NCI-H510A (cell line): ENCODE measurements at places on chromosomes 3 and 15.
A peak's percentile ranks its signal among the peaks of the same experiment; 100 is the strongest.

DNA sequence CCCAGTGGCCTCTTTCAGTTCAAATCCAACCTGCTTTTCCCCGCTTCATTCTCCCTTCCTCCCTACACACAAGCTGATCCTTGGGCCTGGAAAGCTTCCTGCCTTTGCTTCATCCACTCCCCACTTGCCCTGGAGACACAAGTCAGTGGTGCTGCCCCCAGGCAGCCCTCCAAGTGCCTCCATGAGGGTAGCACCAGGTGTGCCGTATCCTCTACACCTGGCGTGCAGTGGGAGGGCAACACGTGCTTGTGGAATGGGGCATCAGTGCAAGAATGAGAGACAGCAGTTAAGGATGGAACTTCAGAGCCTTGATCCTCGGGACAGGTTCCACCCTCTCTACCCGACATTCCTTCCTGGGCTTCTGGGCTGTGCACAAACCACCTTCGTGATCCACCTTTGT, 3.8 kb downstream of the ANPEP start:
- DNase-seq = no peak

- DNase-seq = no peak
Observed at GRCh38 chr15:63352808-63353207, 28.8 kb downstream of the CA12 start.

- DNase-seq = no peak
Observed at GRCh38 chr3:81195478-81195877, 566.0 kb downstream of the GBE1 start.

- no peak for DNase-seq
Observed at GRCh38 chr3:171986757-171987518, 52.4 kb upstream of the FNDC3B start.

GRCh38 chr15:31162721-31163510, 61.4 kb upstream of the TRPM1 start:
- no peak for DNase-seq

- DNase-seq = no peak
Observed at GRCh38 chr3:12188328-12188648, 29.6 kb upstream of the TIMP4 start.

DNA sequence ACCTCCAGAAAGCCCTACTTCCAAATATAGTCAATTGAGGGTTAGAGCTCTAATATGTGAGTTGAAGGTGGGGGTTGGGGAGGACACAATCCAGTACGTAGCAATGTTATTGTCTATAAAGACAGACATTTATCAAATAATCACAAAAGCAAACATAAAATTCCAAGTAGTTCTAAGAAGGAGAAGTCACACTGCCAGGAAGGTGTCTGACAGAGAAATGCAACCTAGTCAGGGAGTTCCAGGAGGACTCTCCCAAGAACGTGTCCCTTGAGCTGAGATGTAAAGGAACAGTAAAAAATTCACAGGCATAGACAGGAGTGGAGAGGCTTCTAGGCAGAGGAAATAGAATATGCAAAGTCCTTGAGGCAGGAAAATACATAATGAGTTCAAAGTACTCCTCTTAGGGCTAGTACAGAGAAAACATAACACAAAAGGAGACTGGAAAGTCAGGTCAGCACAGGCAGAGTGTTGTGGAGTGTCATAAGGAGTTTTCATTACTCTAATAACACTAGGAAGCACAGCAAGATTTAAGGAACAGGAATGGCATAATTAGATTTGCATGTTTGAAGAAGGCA, 277.6 kb upstream of the STT3B start:
- no peak for DNase-seq

GRCh38 chr3:170712336-170712735, 126.5 kb upstream of the SLC7A14 start:
- DNase-seq = no peak

DNA sequence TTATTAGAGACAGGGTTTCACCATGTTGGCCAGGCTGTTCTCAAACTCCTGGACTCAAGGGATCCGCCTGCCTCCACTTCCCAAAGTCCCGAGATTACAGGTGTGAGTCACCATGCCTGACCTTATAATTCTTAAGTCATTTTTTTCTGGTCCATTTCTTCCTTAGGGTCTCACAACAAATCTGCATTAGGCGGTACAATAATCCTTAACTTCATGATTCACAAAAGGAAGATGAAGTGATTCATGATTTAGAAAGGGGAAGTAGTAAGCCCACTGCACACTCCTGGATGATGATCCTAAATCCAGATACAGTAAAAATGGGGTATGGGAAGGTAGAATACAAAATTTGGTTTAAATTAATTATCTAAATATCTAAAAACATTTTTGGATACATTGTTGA, 45.0 kb upstream of the TKT start:
- DNase-seq = no peak

GRCh38 chr15:46343196-46343935, 708.5 kb downstream of the SQOR start:
- no peak for DNase-seq

- no peak for DNase-seq
Observed at GRCh38 chr3:159380891-159381290, 579.0 kb downstream of the MFSD1 start.

DNA sequence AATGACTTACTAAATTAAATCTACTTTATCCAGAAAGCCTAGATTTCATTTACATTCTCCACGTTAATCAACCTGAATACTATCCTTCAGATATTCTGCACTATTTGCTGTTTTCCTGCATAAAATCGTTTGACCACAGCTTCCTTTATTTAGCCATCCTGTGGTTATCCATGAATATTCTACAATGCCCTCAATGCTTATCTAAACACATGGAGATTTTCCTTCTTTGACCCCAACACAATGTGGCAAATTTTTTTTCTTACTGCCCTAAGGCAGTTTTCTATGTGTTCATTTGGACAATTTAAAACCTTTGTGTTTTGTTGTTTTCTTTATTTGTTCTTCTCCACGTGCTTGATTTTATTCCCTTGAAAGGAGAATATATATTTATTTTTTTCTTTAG, 495.5 kb upstream of the ROBO1 start:
- DNase-seq = no peak

DNA sequence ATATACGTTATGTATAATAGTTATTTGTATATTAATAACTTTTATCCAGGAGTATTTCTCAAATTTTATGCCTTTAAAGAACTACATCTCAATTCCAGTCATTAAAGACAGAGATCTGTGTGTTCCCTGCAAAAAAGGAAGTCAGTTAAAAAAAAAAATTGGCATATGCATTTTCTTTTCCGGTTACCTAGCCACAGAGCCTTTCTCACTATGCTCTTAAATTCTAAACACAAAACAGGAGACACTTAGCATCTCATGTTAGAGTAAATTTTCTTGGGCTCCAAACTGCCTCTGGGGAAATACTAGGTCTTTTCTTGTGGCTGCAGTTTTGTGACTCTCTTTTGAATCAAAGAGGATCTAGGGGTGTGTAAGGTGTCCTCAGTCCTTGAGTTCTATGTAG, 105.9 kb downstream of the KCNH8 start:
- no peak for DNase-seq

DNA sequence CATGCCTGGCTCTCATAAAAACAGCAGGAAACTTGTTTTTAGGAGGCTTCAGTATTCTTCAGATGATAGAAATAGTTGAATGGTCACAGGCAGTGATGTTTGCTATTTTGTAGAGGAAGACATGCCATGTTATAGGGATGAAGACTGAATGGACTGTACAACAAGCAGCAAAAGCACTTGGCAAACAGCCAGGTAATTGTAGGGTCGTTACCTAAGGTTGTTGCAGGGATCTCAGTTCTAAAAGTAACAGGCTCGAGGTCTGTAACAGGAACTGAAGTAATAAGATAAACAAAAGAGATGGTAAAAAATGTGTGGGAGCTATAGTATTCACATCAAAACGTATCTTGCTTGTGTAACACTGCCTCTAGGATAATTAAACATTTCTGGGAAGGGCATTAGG, 116.3 kb downstream of the TFG start:
- no peak for DNase-seq

DNA sequence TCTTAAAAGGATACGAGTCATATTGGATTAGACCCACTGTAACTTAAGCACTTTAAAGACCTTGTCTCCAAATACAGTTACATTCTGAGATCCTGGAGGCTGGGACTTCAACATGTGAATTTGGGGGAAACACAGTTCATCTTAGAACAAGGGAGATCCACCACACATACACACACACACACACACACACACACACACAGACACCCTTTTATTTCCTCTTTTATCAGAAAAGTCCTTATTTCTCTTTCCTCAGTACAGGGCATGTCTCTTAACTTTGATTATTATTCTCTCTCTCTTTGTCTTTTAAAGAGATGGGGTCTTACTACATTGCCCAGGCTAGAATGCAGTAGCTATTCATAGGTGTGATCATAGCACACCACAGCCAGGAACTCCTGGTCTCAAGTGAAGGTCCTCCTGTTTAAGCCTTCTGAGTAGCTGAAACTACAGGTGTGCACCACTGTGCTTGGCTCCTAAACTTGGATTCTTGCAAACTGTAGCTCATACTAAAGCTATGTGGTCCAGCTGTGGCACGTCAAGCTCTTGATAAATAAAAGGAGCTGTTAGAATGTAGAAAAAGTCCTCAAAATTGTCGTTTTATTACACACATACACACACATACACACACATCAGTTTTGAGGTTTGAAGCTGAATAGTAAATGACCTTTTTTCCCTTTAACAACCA, 7.4 kb downstream of the GOLM2 start:
- DNase-seq = no peak

DNA sequence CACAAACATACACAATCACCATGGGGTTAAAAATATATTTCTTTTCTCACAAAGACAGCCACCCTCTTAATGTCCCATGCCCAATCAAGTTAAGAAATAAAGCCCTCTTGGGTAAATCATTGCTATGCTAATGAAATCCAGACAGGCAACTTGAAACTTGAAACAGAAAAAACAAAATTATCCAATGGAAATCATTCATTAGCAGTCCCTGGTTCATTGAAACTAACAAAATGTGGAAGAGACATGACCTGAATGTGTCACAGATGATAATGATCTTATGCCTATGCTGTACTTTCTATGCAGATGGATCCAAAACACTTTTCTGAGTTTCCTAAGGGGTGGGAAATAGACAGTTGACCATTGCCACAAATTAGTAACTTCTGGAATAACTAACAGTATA, 983.7 kb downstream of the MCTP2 start:
- DNase-seq = no peak

DNA sequence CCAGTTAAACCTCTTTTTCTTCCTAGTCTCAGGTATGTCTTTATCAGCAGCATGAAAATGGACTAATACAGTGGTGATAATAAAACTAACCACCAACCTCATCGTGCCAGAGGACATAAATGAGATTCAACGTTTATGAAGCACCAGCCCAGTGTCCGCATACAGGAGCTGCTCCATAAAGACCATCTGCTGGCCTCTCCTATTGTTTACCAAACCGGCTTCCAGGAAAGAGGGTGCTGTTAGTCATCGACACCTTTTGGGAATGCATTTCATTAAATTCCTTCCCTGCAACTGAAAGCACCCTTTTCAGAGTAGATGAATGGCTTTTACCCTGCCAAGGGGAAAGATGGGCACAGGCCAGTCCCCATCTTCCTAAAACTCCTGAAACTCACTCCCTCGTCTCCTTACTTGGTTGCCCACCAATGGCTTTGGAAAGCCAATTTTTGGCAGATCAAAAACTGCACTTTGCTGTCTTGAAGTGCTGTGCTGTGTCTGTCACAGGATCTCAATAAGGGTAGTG, 122.1 kb downstream of the AQP9 start:
- DNase-seq = peak; percentile 39

GRCh38 chr3:42510325-42510724, 7.9 kb downstream of the VIPR1 start:
- no peak for DNase-seq

GRCh38 chr3:51224283-51224682, 160.8 kb upstream of the MANF start:
- DNase-seq = no peak
